ENCODE measurements at places on chromosomes 5 and 9.

DNA sequence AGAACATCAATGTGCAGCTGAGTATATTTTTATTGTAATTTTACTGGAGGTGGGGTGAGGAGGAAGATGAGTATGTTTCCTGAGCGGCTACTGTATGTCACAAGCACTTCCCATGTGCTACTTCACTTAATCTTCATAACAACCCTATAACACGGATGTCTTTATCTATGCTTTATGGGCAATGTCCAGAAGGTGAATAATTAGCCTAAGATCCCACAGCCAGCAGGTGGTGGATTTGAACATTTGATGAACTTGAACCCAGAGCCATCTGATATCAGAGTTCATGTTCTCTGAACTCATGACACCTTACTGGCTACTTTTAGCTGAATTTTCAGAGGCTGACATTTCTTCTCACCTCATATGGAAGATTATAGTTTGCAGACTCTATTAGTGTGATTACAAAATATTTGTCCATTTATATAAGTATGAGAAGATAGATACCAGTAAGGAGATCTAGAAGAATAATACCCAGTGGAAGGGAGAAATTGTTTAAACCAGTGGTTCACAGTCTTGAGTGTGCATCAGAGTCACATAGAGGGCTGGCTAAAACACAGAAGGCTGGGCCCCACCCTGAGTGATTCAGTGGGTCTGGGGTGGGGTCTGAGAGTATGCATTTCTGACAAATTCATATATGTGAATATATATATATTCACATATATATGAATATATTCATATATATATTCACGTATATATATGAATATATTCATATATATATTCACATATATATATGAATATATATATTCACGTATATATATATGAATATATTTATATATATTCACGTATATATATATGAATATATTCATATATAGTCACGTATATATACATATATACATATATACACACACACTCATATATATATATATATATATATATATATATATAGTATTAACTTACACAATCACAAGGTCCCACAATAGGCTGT is 164.4 kb upstream of the NR3C1 start:
- DNase-seq: no peak

- DNase-seq: no peak
Observed at GRCh38 chr9:8489835-8490234, 690.3 kb upstream of the DMAC1 start.

GRCh38 chr5:5585751-5586341 is 163.4 kb downstream of the ICE1 start:
- DNase-seq: no peak

GRCh38 chr5:39674209-39675082 is 249.7 kb upstream of the DAB2 start:
- no peak for DNase-seq

DNA sequence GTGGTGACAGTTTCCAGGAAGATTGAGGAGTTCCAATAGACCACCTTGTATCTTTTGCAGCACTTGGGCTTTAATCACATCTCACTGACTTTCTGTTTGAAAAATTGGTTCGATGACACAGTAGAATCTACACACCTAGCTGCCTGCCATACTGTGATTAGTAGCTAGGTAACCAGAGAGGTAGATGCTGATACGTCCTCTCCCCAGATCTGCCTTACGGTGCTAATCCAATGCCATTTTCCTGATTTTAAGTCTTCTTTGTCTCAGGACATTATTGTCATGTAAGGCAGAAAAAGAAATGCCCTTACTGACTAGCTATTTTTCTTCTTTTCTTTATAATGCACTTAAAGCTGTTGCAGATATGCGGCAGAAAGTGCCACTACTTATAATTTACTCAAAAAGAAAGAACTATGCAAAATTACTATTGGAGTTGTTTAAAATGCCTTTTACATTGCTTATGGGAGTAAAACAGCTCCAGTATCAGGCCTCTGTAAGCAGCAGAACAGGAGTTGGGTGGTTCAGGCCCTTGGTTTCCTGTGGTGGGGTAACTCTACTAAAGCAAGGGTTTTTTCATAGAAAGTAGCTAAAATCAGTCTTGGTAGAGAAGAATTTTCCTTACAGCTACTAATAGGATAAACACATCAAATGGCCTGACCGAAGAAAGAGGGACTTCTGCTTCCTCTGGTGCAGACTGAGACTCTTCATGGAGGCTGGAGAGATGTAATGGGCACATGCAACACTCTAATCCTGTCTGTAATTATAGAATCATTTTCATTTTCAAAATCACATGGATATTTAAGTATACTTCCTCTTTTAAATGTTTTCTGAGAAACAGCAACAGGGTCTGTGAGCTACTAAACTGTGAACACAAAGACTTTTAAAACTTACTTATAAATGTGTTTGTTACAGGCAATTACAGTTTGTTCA is 177.2 kb downstream of the MAPKAP1 start:
- no peak for DNase-seq

- no peak for DNase-seq
Observed at GRCh38 chr5:127416906-127417305, 100.5 kb upstream of the PRRC1 start.

GRCh38 chr9:137705906-137706305 is 87.1 kb downstream of the EHMT1 start:
- DNase-seq: no peak

- no peak for DNase-seq
Observed at GRCh38 chr5:2732850-2733249, 18.6 kb downstream of the IRX2 start.

DNA sequence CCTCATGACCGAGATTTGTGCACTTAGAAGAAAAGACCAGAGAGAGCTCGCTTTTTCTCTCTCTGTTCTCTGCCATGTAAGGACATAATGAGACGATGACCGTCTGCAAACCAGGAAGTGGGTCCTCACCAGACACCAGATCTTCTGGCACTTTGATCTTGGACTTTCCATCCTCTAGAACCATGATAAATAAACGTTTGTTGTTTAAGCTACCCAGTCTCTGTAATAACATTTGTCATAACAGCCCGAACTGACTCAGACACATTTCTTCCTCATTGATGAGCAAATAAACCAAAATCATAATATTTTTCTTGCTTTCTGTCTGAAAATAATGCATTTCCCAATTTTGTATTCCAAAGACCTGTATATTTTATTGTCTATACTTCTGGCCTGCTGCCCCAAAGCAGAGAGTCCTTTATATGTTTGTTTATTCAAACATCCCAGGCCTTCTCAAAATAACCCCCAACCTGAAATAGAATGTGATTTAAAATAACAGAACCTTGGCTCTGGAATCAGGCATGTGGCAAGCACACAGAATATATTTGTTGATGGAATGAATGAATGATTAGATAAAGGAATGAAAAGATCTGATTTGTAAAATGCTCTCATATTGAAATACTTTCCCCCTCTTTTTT is 396.5 kb downstream of the ADGRV1 start:
- DNase-seq: no peak

DNA sequence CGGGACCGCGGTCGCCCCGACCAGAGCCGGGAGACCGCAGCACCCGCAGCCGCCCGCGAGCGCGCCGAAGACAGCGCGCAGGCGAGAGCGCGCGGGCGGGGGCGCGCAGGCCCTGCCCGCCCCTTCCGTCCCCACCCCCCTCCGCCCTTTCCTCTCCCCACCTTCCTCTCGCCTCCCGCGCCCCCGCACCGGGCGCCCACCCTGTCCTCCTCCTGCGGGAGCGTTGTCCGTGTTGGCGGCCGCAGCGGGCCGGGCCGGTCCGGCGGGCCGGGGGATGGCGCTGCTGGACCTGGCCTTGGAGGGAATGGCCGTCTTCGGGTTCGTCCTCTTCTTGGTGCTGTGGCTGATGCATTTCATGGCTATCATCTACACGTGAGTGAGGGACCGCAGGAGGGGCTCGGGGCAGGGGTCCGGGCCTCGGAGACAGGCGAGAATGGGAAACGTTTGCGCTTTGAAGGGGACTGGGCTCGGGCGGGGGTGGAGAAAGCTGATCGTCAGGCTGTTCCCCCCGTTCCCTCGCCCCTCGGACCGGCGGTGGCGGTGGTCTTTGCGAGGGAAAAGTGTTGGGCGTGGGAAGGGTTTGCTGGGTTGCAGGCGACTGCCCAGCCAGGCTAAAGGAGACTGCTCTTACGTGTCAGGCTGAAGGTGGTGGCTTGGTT is 457 bp downstream of the UGCG start:
- DNase-seq: peak; percentile 31

GRCh38 chr5:32664523-32664922 is 46.6 kb upstream of the NPR3 start:
- DNase-seq: no peak

- DNase-seq: no peak
Observed at GRCh38 chr9:84744726-84745125, 75.2 kb downstream of the NTRK2 start.

GRCh38 chr5:102718819-102719218 is 36.3 kb upstream of the PAM start:
- DNase-seq: no peak

DNA sequence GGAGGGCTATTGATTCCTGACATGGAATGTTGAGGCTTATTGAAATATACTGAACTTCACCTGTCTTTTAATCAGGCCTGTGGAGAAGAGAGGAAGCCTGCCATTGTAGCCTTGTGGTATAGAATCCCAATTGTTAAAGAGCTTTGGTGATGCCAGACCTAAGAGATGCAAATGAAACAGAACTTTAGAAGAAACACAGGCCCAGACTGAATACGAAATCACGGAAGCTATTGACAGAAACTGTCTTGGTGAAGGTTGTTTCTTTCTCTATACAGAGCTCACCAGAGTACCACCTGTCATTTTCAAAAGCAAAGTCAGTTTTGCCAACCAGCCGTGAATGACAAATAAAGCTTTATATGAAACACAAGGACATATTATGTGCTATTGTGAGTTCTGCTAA is 660.3 kb downstream of the ISL1 start:
- no peak for DNase-seq

DNA sequence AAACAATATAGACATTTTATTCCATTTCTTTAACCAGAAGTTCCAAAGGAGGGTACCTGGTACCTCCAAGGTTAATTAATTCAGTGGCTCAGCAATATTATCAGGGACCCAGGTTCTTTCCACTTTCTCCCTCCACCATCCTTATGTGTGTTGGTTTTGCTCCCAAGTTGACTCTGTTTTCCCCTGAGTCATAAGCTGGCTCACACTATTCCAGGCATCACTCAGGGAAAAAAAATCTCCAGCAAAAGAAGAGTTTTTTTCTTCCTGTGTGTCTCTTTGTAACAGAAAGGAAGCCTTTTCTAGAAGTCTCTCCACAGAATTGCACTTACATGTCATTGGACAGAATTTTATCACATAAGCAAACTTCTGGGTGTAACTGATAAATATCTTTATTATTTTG is 31.2 kb upstream of the GALNT10 start:
- DNase-seq: no peak

- DNase-seq: peak; percentile 95
Observed at GRCh38 chr5:150143350-150144245, 12.0 kb downstream of the PDGFRB start.

DNA sequence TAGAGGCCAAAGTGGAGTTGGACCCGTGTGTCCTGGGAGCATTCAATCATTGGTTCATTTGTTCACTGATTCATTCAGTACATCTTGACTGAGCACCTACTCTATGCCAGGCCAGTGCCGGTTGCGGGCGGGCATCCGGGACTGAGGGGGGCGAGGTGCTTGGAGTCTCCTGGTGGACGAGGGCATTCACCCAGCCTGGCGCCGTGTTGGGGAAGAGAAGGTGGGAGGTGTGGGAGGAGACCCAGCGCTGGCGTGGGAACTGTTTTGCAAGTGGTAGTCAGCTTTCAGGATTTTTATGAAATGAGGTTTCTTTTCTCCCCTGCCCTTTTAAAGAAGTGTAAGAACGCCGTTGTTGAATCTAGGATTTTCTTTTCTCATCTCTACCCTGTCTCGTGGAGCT is 37.2 kb downstream of the NCS1 start:
- no peak for DNase-seq

DNA sequence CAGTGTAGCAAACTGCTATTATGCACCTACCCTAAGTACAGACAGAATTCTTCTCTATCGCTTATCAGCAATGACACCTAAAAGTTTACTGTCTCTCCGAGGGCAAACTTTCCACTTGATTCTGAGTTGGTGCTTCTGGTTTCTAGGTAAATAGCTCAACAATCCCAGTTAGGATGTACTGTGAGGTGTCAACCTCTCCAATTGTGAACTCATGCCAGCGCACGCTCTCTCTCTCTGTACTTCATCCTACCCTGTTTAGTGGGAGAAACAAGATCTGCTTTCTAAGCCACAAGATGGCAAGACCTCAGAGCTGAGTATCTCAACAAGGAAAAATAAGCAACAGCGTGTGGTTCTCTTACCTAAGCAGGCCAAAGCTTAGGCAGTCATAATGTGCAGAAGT is 335.3 kb downstream of the SLIT3 start:
- DNase-seq: no peak

DNA sequence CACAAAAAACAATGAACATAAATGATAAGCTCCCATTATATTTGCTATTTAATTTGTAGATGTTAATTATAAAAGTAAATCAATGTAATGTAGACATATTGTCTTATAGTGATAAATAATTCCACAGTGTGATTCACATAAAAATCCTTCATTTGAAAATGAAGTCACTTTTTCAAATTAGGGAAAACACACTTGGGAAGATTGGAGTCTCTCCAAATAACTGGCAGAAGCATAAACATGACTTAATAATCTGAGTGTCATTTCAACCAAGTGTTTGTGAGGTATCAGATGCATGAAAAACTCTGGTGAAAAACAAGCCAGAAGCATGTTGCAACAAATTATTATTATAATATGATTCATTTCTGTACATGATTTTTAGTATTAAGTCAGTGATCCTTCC is 102.2 kb downstream of the CETN3 start:
- DNase-seq: no peak

GRCh38 chr9:108211411-108211955 is 644.3 kb downstream of the ACTL7B start:
- no peak for DNase-seq

DNA sequence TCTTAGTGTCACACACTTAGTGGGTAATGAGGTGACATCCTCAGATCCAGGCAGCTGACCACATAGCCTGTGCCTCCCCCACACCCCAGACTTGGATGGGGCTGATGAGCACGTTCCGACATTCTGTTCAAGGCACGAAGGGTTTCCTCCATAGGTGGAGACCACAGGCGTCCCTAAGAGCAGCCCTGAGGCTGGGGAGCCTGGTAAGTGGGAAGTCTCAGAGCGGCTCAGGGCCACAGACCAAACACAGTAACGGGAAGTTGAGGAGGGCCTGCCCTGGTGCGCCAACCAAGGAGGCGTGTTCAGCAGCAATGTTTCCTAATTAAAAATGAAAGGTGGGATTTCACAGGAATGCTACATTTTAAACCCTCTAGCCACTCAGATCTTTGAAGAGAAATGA is 102.3 kb upstream of the PHYKPL start:
- DNase-seq: no peak

DNA sequence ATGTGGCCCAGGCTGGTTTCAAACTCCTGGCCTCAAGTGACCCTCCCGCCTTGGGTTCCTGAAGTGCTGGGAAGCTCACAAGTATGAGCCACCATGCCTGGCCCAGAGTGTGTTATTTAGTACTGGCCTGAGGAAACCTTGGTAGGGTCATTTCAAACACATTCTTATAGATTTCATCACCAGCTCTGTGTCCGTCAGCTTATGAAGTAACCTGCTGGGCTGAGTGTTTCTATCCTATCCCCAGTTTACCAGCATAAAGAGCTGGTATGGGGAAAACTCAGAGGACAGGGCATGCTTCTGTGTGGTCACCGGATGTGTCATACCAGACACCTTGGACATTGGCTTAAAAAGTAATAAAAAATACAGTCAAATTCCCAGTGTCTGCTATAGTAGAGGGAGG is 45.3 kb downstream of the PTPN3 start:
- DNase-seq: no peak

Data from skeletal muscle cell (primary cell).